ENCODE measurements at places on chromosomes 4 and X. TPM values are rescaled to one million over a fixed set of nuclear protein-coding genes. Genes with fewer than 3 reads are reported as not detected.

DNA sequence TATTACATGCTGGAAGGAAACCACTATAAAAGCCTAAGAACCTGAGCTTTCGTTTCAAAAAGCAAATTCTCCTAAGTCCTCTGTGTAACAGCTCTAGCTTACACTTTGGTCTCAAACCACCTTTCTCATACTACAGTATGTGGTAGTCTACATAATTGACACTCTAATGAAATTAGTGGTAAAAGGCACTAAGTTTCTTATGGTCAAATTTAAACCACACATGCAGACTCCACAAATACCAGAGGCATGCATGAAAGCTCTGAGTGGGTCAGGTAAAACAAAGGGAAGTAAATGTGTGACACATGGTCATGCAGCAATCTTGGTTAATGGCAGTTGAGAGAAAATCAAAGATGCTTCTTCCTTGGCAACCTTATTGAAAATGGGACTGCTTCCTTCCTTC lies 187.8 kb downstream of the CCNG2 start:
- no peaks in the 10 kb centered on the region for H3K27me3 ChIP-seq
- H3K27ac ChIP-seq = no peak overlapping the region
- peaks cover 27% of the 10 kb centered on the region for H3K36me3 ChIP-seq
- peaks cover 2% of the 10 kb centered on the region for H3K4me1 ChIP-seq
- DNase-seq = no peak

GRCh38 chr4:26106776-26107175 lies 192.8 kb downstream of the SMIM20 start:
- no peaks in the 10 kb centered on the region for H3K4me1 ChIP-seq
- H3K27me3 ChIP-seq = no peaks in the 10 kb centered on the region
- H3K27ac ChIP-seq = no peak overlapping the region
- H3K4me3 ChIP-seq = no peak overlapping the region

The PRDM5 gene
- total RNA-seq = 21.7 TPM

DNA sequence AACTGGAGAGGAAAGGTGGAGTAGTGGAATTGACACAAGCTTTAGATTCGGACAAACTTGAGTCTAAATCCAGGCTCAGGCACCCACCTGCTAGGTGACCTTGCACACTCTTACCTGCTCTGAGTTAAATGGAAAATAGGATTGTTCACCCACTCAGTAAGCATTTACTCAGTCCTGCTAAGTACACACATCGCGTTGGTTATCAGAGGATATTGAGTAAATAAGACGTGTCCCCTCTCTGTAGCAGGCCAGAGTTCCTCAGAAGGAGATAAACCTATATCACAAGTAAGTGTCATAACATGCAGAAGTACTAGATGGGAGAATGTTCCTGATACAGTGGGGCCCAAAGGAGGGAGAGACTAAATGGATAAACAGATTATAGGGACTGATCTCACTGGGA lies 117.7 kb downstream of the SMIM20 start:
- no peaks in the 10 kb centered on the region for H3K27me3 ChIP-seq
- no peak for DNase-seq
- H3K4me1 ChIP-seq = peaks cover 3% of the 10 kb centered on the region
- peaks cover 12% of the 10 kb centered on the region for H3K36me3 ChIP-seq

DNA sequence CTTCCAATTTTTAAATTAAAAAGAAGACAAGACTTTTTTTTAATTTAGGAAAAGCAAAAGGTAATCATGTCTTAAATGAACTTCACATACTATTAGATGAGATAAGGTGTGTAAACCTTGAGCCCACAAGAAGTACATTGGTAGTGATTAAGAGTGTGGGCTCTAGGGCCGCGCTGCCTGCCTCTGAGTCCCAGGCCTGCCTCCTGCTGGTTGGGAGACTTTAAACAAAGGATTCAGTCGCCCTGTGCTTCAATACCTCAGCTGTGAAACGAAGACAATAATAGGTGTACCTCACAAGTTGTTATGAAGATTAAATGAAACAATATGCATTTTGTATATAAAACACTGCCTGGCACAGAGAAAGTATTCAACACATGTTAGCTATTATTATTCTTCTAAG lies 95.9 kb upstream of the MYOZ2 start:
- H3K36me3 ChIP-seq = no peaks in the 10 kb centered on the region
- no peak overlapping the region for H3K4me3 ChIP-seq
- H3K27me3 ChIP-seq = no peaks in the 10 kb centered on the region
- H3K4me1 ChIP-seq = peaks cover 7% of the 10 kb centered on the region

- H3K36me3 ChIP-seq = no peaks in the 10 kb centered on the region
- no peak overlapping the region for H3K4me3 ChIP-seq
- no peak for DNase-seq
- H3K27ac ChIP-seq = no peak overlapping the region
- H3K27me3 ChIP-seq = no peaks in the 10 kb centered on the region
Observed at GRCh38 chr4:114103908-114104307, 124.5 kb upstream of the ARSJ start.

- H3K27me3 ChIP-seq = no peaks in the 10 kb centered on the region
- no peaks in the 10 kb centered on the region for H3K36me3 ChIP-seq
- H3K4me1 ChIP-seq = no peaks in the 10 kb centered on the region
- DNase-seq = no peak
Observed at GRCh38 chr4:165855191-165855590, 17.8 kb upstream of the TLL1 start.

- H3K36me3 ChIP-seq = no peaks in the 10 kb centered on the region
- H3K4me1 ChIP-seq = no peaks in the 10 kb centered on the region
- no peak overlapping the region for H3K27ac ChIP-seq
- no peak for DNase-seq
Observed at GRCh38 chrX:65601530-65602220, 65.8 kb upstream of the MSN start.

- no peaks in the 10 kb centered on the region for H3K36me3 ChIP-seq
- DNase-seq = no peak
- no peak overlapping the region for H3K4me3 ChIP-seq
Observed at GRCh38 chrX:116435597-116435996, 809 bp upstream of the SLC6A14 start.

GRCh38 chr4:152478461-152479237 lies 57.2 kb downstream of the FBXW7 start:
- 0 out of 2 replicates have a peak, but pooled peaks cover 4% of the 10 kb centered on the region for H3K36me3 ChIP-seq
- H3K27me3 ChIP-seq = no peaks in the 10 kb centered on the region
- no peaks in the 10 kb centered on the region for H3K4me1 ChIP-seq
- no peak for DNase-seq
- no peak overlapping the region for H3K4me3 ChIP-seq

- H3K36me3 ChIP-seq = peaks cover 36% of the 10 kb centered on the region
- no peak overlapping the region for H3K27ac ChIP-seq
- no peaks in the 10 kb centered on the region for H3K4me1 ChIP-seq
- no peaks in the 10 kb centered on the region for H3K27me3 ChIP-seq
Observed at GRCh38 chr4:150501009-150501727, 80.8 kb upstream of the MAB21L2 start.

DNA sequence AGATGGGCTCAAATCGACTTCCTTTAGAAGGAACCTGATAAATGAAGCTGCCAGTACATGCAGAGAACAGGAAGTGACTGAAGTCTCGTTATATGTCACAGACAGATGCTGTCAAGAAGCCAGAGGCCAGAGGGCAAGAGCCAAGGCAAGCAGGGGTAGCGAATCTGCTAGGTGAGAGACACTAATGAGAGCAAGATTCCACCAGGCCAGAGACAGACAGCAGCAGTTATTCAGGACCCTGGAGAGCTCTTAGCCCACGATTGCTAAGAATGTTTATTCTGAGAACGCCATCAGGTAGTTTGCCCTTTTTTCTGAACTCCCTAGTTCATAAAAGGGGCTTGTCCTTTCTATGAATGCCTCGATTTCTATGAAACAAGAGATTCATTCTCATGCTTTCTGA lies 73.7 kb downstream of the BEND2 start:
- H3K36me3 ChIP-seq = no peaks in the 10 kb centered on the region
- H3K27ac ChIP-seq = no peak overlapping the region
- H3K4me3 ChIP-seq = no peak overlapping the region
- no peaks in the 10 kb centered on the region for H3K4me1 ChIP-seq

DNA sequence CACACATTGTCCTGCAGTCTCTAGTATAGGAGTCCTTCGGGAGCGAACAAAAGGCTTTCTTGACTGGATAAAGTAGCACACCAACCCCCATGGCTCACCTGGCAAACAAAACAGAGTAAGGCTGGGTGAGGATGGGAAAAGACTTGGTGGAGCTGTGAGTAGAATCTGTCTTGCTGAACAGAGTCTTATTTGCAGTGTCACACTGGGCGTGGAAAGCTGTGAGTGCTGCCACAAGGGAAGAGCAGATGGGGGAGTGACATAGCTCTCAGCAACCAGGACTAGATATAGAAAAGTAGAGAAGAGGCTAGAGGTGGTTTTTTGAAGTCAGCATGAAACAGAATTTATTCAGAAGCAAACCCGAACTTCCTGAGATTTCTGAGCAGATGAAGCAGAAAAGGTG lies 137.2 kb upstream of the ESX1 start:
- H3K4me1 ChIP-seq = no peaks in the 10 kb centered on the region
- no peaks in the 10 kb centered on the region for H3K36me3 ChIP-seq
- no peak overlapping the region for H3K27ac ChIP-seq
- no peak for DNase-seq

DNA sequence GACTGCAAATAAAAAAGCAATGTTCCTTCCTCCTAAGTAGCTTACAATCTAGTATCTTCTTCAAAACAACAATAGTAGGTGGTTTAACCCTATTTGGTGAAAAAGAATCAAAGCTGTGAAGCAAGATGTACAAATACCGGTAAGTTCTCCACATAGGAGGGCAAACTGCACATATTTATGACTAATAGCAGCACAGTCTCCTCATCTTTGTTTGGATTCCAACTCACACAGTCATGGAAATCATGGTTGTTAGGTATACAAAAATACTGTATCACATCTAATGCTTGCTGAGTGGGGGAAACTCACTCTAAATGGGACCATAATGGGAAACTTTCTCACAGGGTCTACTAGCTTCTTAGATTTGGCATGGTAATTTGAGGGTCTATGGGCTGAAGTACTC lies 597.2 kb downstream of the INPP4B start:
- H3K27me3 ChIP-seq = no peaks in the 10 kb centered on the region
- no peak for DNase-seq
- no peak overlapping the region for H3K27ac ChIP-seq

GRCh38 chr4:59936566-59936965 lies 1263.6 kb upstream of the ADGRL3 start:
- no peak overlapping the region for H3K4me3 ChIP-seq
- H3K36me3 ChIP-seq = no peaks in the 10 kb centered on the region
- no peak overlapping the region for H3K27ac ChIP-seq
- H3K27me3 ChIP-seq = no peaks in the 10 kb centered on the region
- no peak for DNase-seq
- no peaks in the 10 kb centered on the region for H3K4me1 ChIP-seq

The CLRN2 gene
- not detected for total RNA-seq

The GPRASP2 gene
- 13.9 TPM for total RNA-seq

The RBPJ gene
- total RNA-seq = 166 TPM

DNA sequence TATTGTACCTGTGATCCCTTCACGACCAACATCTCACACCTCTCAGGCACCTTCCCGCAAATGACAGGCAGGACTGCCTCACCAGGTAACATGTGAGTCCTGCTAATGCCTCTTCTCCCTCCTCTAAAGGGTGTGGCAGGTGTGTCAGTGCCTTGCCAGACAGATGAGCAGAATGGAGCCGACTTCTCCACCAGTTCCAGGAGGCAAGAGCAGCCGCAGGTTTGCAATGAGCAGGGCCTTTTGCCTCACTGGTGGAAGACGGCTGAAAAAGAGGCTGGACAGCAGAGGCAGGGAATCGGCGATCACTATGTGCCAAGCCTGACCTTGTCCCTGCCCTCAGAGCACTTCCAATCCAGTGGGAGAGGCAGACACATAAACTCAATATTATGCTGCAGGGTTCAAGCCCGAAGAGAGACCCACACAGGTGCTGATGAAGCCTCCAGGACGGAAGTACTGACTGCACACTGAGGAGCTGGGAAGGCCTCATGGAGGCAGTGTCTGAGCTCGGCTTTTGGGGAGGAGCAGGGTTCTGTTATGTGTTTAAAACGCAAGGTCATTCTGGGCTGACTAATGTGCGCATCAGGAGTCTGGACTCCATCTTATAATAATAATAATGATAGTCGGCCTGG lies 57.9 kb downstream of the C4orf50 start:
- H3K27me3 ChIP-seq = no peaks in the 10 kb centered on the region
- no peaks in the 10 kb centered on the region for H3K36me3 ChIP-seq
- H3K27ac ChIP-seq = no peak overlapping the region
- no peaks in the 10 kb centered on the region for H3K4me1 ChIP-seq
- DNase-seq = no peak

The PDZD4 gene
- 110 TPM for total RNA-seq

DNA sequence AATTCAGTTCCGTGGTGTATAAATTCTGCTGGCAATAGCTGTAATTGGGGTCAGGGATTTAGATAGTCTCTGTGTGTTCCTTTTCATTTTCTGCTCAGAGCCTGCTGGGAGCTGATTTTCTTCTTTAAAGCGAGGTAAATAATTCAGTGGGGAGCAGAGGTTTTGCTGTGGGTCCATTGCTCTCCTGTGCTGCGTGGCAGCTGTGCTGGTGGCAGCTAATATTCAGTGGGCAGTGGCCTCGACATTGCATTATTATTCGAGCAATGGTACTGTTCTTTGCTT lies 13.7 kb downstream of the XG start:
- no peak overlapping the region for H3K4me3 ChIP-seq
- H3K27me3 ChIP-seq = no peaks in the 10 kb centered on the region
- DNase-seq = no peak
- H3K36me3 ChIP-seq = peaks cover 4% of the 10 kb centered on the region
- no peaks in the 10 kb centered on the region for H3K4me1 ChIP-seq
- no peak overlapping the region for H3K27ac ChIP-seq

The H2BW2 gene
- not detected for total RNA-seq

DNA sequence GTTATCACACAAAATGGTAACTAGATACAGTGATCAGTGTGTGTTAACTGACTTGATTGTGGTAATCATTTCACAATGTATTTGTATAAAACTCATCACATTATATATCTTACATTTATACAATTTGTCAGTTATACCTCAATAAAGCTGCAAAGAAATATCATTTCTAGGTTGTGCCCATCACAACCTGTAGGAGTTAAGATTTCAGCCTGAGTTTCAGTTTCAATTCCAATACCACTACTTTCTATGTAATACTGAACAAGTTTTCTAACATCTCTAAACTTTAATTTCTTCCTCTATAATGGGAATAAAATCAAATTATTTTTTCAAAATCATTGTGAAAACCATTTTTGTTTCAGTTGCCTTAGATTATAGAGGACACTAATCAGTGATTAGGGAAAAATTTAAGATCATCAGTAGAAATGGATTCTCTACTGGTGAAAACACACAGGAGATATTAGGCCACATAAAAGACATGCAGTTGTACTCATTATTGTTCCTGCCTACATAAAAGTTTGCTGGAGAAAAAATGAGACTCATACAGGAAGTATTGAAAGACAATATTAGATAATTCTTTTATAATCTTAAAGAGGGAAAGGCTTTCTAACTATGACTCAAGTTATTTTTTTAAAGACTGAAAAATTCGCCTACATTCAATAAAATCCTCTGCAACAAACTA lies 18.4 kb upstream of the TBC1D1 start:
- no peak overlapping the region for H3K27ac ChIP-seq
- no peaks in the 10 kb centered on the region for H3K27me3 ChIP-seq
- H3K36me3 ChIP-seq = peaks cover 4% of the 10 kb centered on the region
- no peak for DNase-seq

DNA sequence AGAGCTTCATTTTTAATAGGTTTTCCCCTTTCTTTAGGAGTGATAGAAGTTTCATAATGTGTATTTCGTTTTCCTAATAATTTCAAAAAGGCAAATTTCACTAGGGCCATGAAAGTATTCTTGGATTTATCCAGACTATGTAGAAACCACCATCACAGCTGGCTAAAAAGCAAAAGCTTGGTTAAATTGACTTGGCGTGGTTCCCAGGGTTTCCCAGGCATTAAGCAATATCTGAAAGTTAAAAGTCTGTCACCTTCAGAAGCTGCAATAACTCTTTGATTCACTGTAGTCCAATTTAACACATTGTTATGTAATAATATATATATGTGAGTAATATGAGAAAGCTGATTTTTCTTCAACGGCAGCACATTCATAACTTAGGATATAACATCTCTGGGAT lies 38.3 kb downstream of the NDNF start:
- no peak for DNase-seq
- no peaks in the 10 kb centered on the region for H3K36me3 ChIP-seq
- no peaks in the 10 kb centered on the region for H3K4me1 ChIP-seq
- no peak overlapping the region for H3K4me3 ChIP-seq
- no peak overlapping the region for H3K27ac ChIP-seq
